CD4-positive, alpha-beta T cell treated with Interferon gamma for 1 hour (primary cell): ENCODE measurements at places on chromosomes 6 and 20.
A peak's percentile ranks its signal among the peaks of the same experiment; 100 is the strongest.

DNA sequence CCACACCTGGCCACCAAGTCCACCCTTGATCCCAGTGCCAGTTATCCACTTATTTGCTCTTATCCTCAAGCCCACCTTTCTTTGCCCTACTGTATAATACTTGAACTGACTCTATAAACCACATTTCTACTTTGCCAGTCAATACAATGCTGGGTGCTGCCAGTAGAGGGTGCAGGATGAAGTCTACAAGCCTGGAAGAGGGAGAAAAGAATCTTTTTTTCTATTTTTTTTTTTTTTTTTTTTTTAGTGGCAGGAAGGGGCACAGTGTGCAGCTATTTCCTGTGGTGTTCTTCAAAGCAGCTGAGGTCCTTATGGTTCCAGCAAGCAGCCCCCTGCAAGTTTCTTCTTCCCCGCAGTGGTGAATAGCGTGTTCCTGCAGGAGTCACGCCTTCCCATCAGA, 22.2 kb upstream of the GABRR1 start:
- no peak for DNase-seq

GRCh38 chr6:35386989-35387388, 44.6 kb downstream of the PPARD start:
- no peak for DNase-seq

GRCh38 chr6:29561091-29561490, 1.6 kb upstream of the UBD start:
- no peak for DNase-seq

DNA sequence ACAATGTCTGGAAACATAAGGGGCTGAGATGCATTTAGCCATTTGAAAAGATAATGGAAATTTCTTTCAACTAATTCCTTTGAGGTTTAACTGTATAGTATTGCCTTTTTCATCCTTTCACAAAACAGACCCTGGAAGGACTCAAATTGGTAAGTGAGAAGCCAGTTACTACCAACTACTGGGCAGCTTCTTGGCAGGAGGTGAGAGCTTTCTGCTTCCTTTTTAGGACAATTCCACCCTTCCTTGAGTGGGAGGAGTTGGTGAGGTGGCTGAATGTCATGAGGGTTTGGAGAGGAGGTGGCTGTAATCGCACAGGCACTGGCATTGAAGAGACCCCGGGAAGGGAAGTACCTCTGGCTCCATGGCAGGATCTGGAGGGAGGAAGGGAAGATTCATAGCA, 341.1 kb downstream of the NRN1 start:
- DNase-seq = no peak

- no peak for DNase-seq
Observed at GRCh38 chr6:184161-184700, 108.1 kb upstream of the DUSP22 start.

DNA sequence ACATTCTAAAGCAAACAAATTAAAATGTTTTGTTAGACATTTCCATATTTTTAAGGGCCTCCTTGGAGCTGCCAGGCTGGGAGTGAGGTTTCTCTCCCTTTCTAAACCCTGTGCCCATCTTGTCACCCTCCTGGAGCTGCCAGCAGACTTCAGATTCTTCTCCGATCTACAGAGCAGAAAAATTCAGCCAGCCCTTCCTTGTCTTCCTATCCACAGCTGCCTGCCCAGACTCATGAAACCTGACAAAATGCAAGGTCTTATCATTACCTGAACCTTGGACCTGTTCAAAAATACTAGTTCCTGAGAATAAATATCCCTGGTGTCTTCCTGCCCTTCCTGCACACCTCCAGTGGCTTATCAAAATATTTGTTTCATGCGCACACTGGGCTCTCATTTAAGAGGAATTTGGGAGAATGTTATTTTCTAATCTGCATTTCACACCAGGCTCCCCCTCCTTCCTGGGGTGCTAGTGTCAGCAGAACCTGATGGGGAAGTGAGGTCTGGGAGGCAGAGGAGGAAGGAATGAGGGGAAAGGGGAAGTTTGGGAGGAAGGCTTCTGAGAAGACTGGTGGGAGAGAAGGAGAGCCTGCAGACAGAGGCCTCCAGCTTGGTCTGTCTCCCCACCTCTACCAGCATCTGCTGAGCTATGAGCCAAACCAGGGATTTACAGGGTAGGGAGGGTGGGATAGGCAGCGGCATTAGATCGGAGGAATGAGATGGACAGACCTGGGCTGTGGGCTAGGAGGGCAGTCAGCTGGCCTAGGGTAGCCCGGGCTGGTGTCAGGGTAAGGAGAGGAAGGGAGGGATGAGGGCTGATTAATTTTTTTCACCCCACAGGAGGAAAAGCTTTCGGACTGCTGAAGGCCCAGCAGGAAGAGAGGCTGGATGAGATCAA, at the start of gene AIF1:
Gene AIF1 (plus strand): TSS at position 551 of the 895 bp plus-strand sequence. CDS start 96 bp downstream, at position 647.
- peak; percentile 27 for DNase-seq

- no peak for DNase-seq
Observed at GRCh38 chr6:149181304-149181703, 136.2 kb upstream of the TAB2 start.
